GM12864 (cell line): ENCODE measurements at places on chromosomes 11 and 22.

DNA sequence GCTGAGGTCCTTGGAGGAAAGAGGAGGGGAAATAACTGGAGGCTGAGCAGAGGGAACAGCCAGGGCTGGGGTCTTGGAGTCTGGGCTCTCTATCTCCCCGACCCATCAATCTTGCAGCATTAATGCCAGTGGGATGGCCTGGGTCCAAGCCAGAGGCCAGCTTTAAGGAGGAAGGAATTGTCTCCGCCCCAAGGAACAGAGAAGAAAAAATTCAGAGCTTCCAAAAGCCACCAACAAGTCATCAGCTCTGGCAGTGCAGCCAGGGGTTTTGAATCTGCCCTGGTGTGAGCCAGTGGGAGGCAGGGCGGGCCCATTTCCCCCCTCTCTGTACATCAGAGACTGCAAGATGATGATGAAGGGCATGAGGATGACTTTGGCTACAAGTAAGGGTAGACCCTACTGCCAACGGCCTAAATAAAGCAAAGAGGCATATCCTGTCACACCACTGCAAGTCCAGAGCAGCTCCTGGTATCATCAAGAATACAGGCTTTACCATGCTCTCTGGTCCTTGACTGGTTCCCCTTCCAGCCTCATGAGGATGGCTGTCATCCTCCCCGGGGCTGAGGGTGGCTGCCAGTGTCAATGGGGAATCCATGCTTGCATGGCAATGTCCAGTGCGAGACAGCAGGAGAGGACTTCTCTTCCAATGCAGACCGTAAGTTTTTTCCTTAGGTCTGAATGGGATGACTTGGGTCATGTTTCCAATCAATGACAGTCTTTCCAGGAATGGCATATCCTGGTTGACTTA lies 34.4 kb downstream of the LRRC32 start:
- no peak for DNase-seq

GRCh38 chr11:69841859-69842698 lies 22.9 kb upstream of the FGF3 start:
- no peak for DNase-seq

GRCh38 chr11:44955015-44955738 lies 4.5 kb upstream of the TP53I11 start:
- DNase-seq, result no peak

GRCh38 chr22:49774499-49775151 lies 53.0 kb downstream of the BRD1 start:
- DNase-seq, result no peak

DNA sequence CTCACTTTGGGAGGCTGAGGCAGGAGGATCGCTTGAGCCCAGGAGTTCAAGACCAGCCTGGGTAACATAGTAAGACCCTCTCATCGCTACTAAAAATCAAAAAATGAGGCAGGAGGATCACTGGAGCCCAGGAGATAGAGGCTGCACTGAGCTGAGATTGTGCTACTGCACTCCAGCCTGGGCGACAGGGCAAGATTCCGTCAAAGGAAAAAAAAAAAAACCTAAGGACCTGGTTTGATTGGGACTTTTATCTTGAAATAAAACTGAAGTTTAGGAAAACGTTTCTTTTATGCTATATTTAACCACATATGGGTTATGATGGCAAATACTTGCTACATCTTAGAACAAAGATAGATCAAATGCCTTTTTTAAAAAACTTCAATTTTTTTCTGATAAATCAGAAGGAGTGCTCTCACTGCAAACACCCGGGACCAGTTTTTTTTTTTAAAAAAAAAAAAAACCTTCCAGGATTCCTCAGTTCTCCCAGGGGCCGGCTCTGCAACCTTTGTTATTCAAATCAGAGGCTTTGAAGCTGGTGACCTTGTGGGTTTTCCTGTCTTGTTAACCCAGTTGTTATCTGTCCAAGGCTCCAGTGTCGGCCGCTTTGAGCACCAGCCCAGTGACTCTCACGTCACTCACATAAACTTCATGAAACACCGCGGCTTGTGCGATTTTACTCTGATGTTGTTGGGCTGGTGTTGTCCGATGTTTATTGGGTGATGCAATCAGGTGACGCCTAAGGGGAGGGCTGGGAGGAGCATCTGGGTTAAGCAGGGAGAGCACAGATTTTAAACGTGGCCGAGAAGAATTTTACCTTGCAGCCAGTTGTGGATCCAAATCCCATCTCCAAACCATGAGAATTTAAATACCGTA lies 24.7 kb upstream of the SLC22A12 start:
- no peak for DNase-seq

- DNase-seq, result no peak
Measured at GRCh38 chr11:2998073-2998850, 6.1 kb upstream of the NAP1L4 start.

DNA sequence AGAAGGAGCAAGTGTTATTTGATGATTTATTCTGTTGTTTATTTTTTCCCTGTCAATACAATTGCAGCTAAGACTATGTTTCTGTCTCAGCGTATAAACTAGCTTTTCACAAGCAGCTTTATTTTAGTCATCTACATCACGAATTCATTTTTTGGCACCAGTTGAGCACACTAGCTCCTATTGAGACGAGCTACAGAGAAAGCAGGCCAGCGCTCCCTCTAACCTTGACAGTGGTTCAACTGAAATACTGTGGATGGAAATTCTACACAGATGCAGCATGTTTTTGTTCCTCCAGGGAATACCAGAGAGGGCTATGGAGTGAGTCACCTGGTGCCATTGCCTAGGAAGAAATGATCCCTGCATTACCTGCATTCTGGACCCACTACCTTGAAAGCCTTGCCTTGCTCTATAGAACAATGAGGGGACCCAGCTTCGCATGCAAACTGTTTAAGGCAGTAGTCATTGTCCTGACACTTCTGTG lies 108.2 kb upstream of the ARHGAP42 start:
- no peak for DNase-seq

DNA sequence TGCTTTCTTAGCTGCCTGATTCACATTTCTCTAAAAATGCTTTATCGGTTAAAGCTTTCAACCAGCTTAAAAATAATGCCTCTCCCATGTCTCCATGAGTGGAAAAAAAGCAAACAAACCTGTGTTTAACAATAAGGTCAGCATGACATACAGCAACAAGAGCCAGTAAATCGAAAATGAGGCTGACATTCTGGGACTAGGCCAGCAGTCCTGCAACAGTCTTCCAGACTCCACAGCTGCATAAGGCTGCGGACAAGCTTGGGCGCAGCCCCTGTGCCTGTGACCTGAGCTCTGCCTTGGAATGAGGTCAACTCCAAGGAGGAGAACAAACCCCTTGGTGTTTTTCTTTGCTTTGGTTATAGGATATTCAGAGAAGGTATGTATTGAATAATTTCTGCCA lies 95.5 kb downstream of the PGR start:
- DNase-seq, result no peak

DNA sequence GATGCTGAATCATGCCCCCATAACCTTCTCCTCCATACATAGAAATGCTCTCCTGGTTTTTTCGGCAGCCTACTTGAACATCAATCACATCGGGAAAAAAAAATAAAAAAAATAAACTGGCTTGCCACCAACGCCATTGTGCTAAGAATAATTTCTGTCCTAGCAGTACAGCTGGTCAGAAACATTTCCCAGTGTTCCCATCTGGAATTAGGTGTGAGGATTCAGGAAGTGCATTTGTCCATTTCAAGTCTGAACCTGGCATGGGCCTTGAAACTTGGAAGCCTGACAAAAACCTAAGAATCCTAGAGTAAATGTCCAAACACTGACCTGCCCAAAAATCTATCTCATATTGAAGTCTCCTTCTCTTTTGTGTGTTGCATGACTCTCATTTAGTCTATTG lies 16.6 kb upstream of the NAV2 start:
- DNase-seq, result no peak

DNA sequence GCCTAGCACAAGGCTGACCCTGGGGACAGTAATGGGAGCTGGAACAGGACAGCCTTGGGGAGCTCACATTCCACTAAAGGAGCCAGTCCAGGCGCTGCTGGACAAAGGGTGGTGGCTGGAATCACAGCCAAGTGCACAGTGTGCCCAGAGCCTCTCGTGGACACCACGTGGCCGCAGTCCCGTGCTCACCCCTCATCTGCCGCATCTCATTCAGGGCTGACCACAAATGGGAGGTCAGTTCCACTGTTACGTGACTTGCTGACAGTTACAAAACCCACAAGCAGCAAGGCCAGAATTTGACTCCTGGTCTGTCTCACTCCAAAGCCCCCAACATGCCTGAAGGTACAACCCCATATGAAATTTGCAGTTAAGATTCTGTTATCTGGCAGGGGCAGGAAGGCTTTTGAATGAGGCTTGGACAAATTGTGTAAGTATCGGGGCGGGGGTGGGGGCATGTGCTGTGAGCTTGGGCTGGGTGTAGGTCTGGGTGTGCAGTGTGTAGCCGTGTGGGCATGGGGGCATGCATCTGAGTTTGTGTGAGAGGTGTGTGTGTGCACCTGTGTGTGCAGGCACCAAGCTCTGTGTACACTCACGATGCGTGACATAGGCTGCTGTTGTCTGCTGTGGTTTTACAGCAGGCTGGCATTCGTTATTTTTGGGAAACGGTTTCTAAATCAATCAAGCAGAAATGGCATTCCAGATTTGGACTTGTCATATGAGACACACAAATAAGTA lies 301.7 kb downstream of the BRD1 start:
- DNase-seq, result no peak

DNA sequence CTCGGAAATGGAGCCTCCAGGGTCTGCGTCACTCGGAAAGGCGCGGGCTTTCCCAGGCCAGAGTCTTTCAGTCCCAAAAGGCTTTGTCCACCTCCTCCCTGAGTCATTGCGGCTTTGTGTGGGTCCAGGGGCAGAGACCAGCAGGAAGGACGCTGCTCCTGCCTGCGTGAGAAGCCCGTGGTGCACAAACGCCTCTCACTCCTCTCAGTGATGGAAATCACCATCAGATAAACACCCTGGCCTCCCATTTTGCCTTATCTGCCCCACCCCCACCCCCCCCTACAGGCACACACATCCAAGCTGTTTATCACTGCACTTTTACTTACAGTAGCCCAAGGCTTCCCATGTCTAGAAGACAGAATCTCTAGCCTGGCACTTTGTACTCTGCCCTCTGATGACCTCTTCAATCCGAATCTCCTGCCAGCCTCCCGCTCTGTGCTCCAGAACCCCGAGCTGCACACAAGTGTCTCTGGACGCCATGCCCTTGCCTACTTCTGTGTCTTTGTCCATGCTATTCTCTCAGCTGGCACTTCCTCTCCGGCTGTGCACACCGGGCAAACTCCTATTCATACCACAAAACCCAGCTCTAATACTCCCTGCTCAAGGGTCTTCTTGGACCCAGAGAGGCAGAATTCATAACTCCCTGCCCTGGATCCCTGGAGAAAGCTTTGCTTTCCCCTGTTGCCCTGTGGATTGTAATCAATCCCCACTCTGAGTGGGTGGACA lies 954.6 kb downstream of the TBC1D22A start:
- no peak for DNase-seq

DNA sequence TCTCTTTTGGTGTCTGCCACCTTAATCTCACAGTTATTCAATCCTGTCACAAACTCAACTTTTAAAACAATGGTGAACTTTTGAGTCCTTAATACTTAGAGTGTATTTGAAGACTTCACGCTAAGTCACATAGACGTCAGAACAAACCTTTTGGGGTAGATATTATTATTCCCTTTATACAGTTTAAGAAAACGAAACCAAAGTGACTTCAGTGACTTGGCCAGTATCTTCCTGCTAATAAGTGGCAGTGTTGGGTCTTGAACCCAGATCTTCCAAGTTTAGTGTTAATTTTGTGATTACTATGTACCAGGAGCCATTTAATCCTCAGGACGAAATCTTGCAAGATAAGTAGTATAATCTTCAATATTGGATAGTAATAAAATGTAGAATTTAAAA lies 691 bp downstream of the CEP295 start:
- DNase-seq, result no peak

DNA sequence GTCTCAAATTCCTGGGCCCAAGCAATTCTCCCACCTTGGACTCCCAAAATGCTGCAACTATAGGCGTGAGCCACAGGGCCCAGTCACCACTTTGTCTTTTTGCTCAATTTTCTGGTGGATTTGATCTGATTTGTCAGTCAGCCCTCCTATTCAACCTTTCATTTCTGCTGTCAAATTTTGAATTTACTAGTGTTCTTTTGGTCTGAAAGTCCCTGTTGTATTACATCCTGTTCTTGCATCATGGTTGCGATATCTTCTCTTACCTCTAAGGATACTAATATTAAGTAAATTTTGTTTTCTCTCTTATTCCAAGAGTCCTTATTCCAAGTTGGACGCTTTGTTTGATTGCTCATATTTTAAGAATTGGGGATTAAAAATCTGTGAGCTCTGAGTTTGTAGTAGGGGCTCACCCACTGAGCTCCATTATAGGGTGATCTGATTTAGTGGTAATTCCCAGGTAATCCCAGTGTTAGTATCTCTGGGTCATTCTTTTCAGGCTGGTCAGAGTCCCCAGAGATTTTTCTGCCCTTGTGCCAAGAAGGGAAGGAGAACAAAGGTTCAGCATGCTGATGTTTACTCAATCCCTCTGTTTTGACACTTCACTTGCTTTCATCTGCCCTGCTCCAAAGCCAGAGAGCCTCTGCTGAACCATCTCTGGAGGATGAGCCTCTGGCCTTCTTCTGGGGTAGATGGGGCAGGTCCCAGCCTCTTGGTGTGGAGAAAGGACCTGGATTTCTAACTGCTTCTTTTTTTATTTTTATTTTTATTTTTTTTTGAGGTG lies 10.0 kb downstream of the UPB1 start:
- no peak for DNase-seq

GRCh38 chr22:31509061-31509762 lies 12.9 kb downstream of the SFI1 start:
- no peak for DNase-seq

DNA sequence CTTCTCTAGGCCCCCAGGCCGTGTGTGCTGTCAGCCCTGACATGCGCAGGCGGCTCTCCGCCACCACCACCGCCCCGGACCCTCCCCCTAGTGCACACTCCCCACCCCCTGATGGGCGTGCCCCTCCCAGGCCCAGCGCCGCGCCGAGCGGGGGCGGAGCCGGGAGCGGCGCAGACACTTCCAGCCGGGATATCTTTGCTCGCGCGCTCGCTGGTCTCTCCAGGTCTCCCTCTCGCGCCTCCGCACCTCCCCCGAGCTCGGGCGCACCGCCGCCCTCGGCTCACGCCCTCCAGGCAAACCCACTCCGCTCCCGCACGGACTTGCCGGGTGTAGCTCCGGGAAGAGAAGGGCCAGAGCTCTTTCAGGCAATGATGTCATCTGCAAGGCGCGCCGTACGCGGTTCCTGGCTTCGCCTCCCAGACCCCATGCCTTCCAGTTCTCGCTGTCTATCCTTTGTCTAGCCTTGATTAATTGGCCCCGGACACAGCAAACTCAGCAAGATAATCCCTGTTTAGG lies at the start of gene SCN3B:
TSS of gene SCN3B (minus strand) at position 59 of the 516 bp plus-strand sequence. CDS start 823 bp downstream, outside the sequence.
- no peak for DNase-seq
